ENCODE measurements at places on chromosomes 6 and 20.

- DNase-seq = no peak
Observed at GRCh38 chr6:166928644-166929541, 27.5 kb downstream of the RNASET2 start.

DNA sequence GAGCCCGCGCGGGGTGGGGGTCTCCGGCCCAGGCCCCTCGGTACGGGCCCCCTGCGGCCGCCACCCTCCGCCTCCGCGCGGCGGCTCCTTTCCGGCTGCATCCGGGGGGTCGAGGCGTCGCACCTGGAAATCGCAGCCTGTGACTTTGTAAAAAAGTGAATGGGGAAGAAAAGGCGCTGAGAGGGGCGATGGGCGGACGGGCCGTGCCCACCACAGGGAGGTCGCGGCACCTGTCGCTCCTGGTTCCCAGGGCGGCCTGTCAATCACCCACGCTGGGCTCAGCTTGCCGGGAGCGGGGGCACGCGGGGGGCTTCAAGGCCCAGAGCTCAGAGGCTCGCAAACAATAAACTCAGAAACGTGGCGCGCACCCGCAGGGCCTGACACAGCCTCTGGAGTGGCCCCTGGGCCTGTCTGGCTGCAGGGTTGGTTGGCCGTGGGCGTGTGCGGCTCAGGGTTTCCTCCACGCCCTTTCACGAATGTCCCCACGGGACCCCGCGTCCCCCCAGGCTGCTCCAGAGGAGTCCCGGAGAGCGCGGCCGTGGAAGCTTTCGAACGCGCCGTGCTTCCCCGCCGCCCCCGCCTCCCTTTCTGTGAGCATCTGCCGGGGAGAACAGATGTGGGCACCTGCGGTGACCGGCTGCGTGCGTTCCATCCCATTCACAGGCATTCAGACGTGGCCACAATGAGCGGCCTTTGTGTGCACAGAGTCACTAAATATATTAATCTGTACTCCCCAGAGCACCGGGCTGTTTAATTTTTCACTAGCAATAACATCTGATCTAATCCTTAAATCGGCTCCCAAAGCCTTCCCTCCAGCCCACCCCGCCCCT lies 6.1 kb upstream of the DLL1 start:
- DNase-seq = peak; percentile 69

DNA sequence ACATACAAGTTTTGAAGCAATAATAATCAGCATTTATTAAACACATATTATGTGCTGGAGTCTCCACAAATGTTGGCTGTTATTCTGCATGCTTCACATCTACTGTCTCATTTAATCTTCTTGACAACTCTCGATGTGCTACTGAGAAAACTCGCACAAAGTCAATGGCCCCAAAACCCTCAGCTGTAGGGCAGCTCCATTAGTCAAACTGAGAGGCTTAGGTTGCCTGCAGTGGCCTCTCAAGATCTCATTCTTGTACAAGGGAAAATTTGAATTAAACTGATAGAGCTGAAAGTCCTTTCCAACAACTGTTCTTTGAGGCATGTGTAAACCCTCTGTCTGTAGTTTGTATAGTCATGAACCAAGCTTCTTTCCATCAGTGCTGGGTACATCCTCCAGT lies 49.8 kb downstream of the MBOAT1 start:
- no peak for DNase-seq

DNA sequence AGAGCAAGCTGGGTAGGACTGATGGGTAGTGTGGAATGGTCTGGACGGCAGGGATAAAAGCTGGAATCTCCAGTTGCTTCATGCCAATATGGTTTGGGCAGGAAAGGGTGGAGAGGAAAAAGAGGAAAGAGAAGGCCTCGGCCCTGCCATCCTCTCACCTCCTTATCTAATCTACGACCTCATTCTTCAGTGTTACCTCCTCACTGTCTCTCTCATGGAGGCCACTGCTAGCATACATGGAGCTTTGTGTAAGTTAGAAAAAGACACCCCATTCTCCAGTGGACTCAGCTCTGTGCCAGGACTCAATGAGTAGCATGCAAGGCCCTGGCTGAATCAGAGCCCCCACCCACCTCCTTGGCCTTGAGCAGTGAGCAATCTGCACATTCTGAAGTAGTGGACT lies 6.1 kb upstream of the ARID1B start:
- DNase-seq = no peak

GRCh38 chr6:110949679-110950285 lies 8.7 kb upstream of the GTF3C6 start:
- peak; percentile 29 for DNase-seq
